Muscle of leg (tissue), 16 donors: ENCODE measurements at places on chromosomes 1 and 21.

DNA sequence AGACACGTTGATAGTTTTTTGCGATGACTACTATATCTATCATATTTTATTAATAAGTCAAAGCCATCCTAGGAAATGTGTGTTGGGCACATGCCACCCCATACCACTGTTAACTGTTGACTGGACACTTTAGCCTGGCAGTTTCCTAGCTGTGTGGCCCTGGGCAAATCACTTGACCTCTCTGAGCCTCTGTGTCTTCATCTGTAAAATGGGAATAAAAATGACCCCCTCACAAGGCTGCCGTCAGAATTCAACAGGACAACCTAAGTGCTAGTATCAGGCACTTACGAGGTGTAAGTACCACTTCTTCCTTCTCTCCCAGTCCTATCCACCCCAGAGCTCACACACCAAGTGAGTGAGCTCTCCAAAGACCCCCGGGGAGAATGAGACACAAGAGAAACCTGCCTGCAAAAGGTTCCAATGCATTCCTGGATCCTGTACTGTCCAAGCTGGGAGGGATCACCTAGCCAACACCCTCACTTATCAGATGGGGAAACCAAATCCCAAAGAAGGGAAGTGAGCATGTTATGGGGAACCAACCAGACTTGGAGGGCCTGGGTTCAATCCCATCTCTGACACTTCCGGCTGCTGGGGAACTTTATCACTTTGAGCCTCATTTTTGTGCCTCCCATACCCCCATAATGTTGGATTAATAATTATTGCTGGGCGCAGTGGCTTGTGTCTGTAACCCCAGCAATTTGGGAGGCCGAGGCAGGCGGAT lies 24.9 kb downstream of the HSPG2 start:
- no peak for DNase-seq

DNA sequence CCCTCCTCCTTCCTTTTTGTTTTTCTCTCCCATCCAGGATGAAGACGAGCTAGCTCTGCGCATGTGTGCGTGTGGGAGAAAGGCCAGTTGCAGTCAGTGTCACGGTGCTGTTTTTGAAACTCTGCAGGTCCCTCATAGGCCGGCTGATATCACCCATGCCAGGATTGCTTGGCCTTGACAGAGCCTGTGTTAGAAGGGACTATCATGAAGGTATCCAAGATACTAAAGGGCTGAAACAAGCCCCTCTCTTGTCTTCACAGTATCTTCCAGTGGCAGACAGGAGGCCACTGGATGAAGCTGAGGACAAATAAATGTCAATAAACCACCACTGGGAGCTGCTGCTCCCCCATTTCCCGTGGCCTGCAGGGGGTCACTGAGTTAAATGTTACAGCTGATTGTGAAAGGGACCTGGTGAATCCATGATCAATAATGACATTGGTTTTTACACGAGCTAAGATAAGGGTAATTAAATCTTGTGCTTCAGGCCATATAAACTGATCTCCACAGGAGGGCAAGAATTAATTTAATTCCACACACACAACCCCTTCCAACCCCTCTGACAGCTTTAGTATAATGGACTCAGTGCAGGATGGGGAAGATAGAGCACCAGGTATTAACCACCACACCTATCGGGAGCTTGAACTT lies 64.6 kb upstream of the TARBP1 start:
- DNase-seq = peak; percentile 46

GRCh38 chr1:211742272-211742671 lies 66.9 kb upstream of the NEK2 start:
- DNase-seq = no peak

GRCh38 chr1:91123319-91123718 lies 101.5 kb upstream of the ZNF644 start:
- DNase-seq = no peak

DNA sequence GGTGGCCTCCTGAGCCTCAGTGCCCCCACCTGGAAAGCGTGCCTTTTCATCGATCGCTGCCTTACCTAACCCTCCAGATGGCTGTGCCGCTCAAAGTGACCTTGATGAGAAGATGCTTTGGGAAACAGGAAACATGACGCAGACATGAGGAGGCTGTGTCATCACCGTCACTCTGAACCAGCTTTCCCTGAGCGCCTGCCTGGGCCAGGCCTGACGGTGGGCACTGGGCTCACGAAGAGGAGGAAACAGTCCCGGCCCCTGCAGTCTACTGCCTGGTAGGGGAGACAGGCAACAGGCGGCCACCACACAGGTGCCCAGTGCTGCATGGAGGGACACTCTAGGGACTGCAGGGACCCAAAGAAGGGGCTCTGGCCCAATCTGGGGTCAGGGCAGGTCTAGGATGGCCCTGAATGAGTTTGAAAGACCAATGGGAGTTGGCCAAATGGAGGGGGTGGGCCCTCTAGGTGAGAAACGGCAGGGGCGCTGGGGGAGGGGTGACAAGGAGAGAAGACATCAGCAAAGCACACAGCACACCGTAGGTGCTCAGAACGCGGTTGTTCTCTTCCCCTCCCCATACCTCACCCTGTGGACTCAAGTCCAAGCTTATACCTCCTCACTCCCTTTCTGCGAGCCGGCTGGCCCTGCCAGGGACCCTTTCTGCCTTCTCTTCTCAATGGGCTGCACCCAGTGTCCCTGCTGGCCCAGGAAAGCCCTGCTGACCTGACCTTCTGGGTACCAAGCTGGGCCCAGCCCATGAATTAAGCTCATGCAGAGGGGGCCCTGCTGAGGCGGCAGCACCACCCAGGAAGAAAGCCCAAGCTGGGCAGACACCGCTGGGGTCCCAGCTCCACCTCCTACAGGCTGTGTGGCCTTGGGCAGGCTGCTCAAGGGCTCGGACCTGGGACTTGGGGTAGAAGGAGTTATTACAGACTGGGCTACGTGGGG lies 44.9 kb downstream of the GLIS1 start:
- DNase-seq = no peak

DNA sequence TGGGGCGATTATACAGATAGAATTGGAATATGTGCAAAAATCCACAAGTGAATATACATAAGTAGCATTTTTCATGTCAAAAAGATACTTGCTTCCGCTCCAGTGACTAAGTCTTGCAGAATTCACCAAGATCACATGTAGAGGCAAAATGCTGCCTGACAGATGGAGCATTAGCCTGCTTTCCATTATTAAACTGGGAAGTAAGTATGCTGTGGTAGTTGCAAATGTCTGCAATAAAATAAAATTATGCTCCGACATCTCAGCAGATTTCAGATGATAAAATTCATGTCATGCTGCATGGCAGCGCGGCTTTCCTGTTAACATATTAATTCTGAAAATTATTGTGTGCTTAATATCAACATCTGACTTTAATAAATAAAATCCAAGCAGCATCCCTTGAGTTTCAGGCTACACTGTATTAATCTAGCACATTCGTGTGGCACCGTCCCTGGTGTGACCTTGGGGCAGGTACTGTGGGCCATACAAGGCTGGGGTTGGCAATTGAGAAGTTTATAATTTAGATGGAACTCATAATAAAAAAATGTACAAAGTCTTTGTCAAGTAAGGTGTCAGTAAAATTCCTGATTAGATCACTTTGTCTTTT lies 366.4 kb upstream of the ZP4 start:
- DNase-seq = no peak

DNA sequence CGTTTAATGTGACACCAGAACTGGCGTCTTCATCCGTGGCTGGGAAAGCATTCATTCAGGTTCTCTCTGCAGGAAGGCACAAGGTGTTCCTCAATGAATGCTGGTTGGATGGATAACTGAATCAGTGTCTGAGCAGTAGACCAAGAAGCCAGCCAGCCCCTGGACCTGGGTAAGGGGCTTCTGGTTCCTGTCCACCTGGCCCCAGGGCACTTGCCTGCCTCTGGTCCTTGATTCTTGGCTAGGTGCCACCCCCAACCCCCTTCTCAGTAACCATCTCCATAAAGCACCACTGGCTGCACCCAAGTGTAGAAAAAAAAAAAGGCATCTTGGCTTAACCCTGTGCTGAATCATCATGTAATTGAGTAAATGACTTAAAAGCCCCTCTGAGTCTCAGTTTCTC lies 59.1 kb downstream of the KCND3 start:
- no peak for DNase-seq

GRCh38 chr1:36831186-36831810 lies 203.0 kb downstream of the GRIK3 start:
- no peak for DNase-seq

DNA sequence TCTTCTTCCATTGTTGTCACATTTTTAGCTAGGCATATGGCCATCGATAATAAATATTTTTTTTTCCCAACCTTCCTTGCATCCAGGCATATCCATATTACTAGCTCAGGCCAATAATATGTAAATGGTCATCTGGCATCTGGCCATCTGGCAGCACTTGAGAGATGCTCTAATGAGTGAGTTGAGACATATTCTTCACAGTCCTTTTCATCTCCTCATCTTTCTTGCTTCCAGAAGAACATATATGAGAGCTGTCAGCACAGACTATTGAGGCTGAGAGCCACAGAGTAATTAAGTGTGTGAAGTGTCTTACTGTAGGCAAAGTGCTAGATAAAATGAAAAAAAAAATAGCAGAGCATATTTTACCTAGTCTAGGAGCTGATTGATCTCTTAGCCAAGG lies 628.4 kb upstream of the TMPRSS15 start:
- peak; percentile 12 for DNase-seq

- DNase-seq = no peak
Measured at GRCh38 chr1:241716915-241717656, 65.0 kb downstream of the WDR64 start.

DNA sequence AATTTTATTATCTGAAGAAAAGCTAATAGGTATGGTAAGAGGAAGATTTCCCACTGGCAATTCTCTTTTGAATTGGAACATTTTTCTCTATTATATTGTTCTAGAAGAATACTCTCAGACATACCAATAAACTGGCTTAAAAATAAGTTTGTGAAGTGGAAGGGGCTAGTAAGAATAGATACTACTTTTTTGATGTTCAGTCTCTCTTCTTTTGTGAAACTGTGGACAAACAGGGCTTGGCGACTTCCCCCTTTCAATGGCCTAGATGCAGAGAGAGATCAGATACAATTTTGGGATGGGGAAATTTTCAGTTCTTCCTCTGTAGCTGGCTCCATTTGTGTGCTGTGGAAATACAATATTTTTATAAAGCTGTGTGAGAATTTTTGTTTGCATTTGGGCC lies 2.5 kb downstream of the PBX1 start:
- DNase-seq = peak; percentile 61

- DNase-seq = no peak
Measured at GRCh38 chr21:17393413-17393812, 119.4 kb upstream of the CXADR start.

GRCh38 chr1:100397681-100398080 lies 45.4 kb downstream of the CDC14A start:
- DNase-seq = no peak

- no peak for DNase-seq
Measured at GRCh38 chr1:241600496-241600901, 39.7 kb downstream of the CHML start.

- DNase-seq = no peak
Measured at GRCh38 chr1:113128116-113128515, 55.1 kb downstream of the LRIG2 start.

DNA sequence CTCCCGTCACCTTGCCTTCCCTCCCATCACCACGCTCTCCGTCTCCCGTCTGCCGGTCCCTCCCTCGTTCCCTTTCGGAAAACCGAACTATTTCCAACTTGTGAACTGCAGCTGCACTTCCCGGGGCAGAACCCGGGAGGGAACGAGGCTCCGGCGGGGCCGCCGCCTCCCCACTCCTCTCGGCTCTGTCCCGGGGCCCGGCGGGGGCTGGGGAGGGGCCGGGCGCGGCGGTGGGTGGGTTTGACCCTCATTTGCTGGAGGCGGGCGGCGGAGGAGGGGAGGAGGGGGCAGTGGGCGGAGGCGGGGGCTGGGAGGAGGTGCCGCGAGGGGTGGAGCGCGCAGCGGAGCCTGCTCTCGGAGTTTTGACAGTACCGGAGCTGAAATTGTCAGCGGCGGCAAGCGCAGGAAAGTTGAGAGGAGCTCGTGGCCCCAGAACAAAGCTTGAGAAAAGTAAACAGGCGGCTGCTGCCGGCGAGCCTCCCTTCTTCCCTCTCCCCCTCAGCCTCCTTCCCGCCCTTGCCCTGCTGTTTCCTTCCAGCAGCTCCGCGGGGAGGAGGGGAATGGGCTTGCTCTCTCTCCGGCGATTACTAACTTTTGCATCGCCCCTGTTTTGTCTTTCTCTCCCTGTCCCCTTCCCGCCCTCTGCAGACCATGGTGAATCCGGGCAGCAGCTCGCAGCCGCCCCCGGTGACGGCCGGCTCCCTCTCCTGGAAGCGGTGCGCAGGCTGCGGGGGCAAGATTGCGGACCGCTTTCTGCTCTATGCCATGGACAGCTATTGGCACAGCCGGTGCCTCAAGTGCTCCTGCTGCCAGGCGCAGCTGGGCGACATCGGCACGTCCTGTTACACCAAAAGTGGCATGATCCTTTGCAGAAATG lies 2.9 kb downstream of the LMO4 start:
- DNase-seq = peak; percentile 91

- peak; percentile 90 for DNase-seq
Measured at GRCh38 chr1:30911059-30911954, 2.7 kb upstream of the SDC3 start.

GRCh38 chr1:7808253-7808844 lies 24.3 kb downstream of the PER3 start:
- DNase-seq = peak; percentile 13

DNA sequence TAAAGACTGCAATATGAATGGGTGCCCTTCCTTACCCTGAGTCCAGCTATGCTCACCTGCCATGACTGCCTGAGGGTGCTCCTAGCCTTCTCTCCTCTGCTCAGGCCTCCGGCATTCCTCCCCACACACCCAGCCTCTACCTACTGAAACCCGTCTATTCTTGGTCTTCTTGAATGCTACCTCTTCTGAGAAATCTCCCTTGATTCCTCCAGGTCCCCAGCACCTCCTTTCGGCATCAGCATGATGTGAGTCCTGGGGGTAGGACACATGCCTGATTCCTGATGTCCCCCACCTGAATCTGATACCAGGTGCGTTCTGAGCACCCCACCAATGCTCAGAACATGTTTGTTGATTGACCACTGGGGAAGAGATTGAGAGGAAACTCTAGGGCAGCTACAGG lies 8.6 kb downstream of the LDLRAD1 start:
- DNase-seq = no peak
